SHP77 treated with DMSO at 0.1 percent for 48 hours (cell line): ENCODE measurements at places on chromosomes 13 and 19.

DNA sequence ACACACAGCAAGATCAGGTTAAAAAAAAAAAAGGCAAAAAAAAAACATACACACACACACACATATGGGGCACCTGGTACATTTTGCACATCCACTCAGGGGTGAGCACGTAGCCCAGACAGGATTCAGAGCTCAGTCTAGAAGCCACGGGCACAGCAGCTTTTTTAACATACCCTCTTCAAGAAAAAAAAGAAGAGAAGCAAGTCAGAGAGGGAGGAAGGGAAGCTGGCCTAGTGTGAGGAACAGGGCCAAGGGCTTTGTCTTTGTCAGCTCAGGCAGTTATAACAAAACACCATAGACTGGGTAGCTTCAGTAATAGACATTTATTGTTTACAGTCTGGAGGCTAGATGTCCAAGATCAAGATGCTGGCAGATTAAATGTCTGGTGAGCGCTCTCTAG is 2.3 kb upstream of the TPM4 start:
- no peak for DNase-seq

DNA sequence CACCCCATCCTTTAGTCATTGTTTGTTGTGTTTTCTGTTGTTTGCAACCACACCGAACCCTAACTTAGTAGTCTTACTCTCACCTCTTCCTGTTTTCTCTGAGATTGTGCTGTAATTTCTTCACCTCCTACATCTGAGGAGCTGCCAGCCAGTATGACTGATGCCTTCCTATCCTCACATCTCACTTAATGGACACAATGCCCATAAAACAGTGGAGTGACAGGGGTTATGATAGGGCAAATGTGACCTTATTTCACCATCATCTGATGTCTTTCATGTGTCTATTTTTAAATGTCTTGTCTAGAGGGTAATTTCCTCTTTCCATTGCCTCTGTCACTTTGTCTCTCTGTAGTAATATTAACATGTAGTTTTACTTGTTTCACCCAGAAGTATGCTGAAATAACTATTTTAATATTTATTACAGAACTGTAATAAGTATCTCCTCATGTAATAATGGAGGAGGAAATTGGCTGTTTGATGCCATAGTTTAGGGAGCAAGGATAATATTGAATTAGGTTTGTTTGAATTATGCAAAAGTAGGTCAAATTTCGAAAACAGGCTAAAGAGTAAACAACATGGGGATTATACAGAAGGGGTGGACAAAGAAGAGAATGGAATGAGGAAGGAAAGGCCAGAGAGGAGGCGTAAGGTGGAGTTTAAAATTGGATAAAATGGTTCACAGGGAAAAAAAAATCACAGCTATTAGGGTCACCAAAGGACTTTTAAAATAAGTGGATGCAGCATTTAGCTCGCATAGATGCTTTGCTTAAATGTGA is 103.5 kb upstream of the SPRY2 start:
- DNase-seq, result no peak

GRCh38 chr13:88196106-88196505 is 524.9 kb downstream of the SLITRK5 start:
- DNase-seq, result no peak

- no peak for DNase-seq
Observed at GRCh38 chr13:94613051-94613450, 11.4 kb downstream of the GPR180 start.

- DNase-seq, result no peak
Observed at GRCh38 chr13:68345963-68346531, 1115.9 kb upstream of the PCDH9 start.

- no peak for DNase-seq
Observed at GRCh38 chr13:114264886-114265611, 16.4 kb upstream of the UPF3A start.

DNA sequence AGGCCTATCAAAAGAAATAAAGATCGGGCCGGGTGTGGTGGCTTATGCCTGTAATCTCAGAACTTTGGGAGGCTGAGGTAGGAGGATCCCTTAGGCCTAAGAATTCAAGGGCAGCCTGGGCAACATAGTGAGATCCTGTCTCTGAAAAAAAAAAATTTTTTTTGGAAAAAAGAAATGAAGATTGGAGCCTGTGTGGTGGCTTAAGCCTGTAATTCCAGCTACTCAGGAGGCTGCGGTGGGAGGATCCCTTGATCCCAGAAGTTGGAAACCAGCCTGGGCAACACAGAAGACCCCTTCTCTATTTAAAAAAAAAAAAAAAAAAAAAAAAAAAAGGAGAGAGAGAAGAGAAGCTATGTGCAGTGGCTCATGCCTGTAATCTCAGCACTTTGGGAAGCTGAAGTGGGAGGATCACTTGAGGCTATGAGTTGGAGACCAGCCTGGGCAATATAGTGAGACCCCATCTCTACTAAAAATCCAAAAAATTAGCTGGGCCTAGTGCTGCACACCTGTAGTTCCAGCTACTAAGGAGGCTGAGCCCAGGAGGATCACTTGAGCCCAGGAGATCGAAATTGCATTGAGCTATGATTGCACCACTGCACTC is 14.7 kb upstream of the LYPD3 start:
- DNase-seq, result no peak

DNA sequence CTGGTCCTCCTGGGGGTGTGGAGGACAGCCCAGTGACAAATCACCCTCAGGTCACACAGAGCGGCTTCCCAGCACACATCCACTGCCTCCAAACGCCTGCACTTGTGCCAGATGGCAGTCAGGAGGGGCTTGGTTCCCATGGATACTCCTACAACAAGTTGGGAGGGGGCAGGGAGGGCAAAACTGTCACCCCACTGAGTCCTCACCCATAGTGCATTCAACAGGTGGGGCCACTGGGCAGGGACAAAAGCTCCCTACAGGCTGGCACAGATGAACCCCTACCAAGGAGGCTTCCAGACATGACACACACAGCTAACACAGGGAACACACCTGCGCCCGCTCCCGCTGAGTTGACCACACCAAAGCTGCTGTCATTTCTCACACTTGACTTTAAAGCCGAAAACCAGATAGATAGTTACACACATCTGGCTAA is 120.5 kb downstream of the STK24 start:
- DNase-seq, result no peak

DNA sequence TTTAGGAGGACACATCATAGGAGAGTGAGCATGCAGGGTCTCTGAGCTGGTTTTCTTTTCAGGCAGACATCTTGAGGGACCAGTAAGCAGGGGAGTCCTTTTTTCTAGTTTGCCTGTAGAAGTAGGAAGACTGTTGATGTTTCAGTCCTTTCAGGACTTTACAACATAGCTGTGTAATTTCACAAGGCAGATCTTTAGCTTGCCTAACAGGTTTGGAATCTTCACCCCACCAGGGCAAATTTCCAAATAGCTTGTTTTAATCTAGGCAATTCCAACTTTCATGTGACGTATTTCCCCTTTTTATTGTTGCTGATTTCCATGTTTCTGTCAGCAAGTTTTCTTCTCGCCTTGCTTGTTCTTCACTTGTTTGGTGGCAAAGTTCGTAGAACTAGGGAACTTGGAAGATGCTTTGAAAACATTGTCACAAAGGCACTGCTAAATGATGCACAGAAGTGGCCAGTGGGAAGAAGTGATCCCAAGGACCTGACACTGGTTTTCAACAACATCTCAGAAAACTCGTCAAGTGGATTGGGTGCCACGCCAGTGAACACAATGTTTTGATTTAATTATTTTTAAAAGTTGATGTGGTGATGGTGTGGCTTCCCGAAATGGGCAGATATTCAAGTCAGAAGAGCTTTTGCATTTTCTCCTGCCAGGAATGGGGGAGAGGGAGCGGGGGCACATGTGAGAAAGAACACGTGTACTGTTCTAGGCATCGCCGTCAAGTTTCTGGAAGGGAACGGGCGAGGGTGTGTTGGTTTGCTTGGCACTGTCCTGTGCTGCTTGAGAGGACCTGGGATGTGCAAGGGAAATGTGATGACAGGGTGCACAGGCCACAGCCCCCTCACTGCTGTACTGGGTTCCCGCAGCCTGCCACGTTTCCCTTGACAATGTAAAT is 418.6 kb downstream of the OXGR1 start:
- DNase-seq, result no peak

DNA sequence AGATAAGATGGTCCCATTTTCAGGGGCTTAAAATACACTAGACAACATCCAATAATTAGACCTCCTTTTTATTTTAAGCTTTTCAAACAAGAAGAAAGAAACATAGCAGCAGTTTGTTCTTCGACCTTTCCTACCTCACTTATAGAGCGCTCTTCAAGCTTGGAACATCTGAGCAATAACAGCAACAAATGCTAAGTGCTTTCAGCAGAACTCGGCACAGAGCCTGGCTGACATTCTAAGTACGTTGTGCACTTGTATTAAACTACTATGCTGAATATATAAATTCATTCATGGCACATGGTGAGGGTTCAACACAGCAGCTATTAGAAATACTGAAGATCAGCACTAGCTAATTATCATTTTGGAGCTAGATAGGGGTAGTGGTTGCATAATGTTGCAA is 256.1 kb upstream of the MAB21L1 start:
- DNase-seq, result no peak
